ENCODE measurements at places on chromosomes 16 and 17.

DNA sequence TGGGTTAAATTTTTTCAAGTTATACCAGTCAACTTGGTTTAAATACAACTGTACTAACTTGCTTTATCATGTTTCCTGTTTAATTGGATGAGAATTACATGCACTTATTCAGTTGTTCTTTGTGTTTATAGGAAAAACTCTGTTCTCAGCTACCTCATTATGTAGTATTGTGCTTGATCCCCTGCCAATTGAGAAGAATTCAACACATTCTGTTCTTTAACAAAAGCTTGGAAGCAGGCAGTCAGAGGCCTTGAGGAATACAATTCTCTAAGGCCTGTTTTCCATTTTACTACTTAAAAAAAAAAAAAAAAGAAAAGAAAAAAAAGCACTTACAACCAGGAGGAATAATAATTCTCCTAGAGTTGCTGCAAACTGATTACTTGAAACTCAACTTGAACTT, 60.6 kb upstream of the CMIP start:
- peak; percentile 9 for DNase-seq

- DNase-seq = no peak
Observed at GRCh38 chr17:3979290-3979611, 15.0 kb upstream of the ATP2A3 start.

DNA sequence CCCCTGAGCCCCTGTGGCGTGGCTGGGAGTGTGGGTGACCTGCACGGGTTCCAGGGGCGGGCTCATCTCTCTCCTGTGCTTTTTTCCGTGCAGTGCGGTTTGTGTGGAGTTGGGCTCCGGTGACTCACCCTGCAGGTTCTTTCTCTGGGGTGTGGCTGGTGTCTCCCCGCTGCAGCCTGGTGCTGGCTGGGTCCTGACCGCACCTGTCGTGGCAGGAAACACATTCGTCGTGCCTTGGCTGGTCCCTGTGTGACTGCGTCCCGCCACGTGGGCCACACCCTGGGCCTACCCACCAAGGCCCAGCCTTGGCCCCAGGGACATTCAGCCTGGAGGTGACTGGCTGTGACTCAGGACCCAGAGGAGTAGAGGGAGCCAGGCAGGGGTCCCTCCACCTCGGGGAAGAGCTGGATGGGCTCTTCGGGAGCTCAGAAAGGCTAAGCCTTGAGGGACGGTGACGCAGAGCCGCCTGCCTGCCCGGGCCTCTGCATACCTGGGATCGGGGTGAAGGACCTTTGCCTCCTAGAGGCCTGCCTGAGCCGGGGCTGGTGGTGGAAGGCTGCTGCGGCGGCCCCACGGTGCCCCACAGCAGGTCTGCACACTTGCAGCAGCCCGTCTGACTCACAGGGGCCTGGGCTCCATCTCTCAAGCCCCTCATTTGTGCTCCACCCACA, 7.8 kb downstream of the TRAF7 start:
- peak; percentile 55 for DNase-seq

GRCh38 chr17:27294689-27295630, 1.0 kb downstream of the WSB1 start:
- peak; percentile 90 for DNase-seq

DNA sequence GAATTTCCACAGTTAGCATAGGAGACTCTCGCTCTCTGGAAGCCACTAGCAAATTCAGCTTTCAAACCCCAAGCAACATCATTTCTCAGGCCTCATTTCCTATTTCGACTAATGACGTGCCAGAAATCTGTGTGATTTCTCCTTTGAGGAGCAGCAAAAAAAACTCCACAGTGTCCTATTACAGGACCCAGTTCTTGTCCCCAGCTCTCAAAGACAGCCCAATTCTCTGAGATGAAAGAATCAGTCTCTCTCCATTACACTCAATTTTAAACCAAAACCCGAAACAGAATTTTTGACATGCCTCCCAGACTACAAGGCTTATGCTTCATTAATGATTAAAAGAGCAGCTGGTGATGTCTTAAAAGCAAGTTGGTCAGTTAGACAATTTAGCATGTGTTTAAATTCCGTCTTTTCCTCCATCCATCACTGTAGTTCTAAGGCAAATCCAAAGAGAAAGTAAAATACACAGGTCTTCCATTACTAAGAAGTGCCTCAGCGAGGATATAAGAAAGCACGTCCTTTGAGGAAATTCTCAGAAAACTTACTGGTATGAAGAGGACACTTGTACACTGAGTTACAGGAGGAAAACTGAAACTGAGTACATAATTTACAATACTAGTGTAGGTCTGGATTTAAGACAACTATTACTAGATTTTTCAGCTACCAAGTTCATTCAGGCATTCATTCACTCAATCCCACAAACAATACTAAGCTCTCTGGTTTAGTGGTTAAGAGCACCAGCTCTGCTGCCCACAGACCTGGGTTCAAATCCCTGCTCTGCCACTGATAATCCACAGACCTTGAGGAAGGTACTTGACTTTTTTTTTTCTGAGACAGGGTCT, 12.5 kb downstream of the TOM1L2 start:
- peak; percentile 36 for DNase-seq

DNA sequence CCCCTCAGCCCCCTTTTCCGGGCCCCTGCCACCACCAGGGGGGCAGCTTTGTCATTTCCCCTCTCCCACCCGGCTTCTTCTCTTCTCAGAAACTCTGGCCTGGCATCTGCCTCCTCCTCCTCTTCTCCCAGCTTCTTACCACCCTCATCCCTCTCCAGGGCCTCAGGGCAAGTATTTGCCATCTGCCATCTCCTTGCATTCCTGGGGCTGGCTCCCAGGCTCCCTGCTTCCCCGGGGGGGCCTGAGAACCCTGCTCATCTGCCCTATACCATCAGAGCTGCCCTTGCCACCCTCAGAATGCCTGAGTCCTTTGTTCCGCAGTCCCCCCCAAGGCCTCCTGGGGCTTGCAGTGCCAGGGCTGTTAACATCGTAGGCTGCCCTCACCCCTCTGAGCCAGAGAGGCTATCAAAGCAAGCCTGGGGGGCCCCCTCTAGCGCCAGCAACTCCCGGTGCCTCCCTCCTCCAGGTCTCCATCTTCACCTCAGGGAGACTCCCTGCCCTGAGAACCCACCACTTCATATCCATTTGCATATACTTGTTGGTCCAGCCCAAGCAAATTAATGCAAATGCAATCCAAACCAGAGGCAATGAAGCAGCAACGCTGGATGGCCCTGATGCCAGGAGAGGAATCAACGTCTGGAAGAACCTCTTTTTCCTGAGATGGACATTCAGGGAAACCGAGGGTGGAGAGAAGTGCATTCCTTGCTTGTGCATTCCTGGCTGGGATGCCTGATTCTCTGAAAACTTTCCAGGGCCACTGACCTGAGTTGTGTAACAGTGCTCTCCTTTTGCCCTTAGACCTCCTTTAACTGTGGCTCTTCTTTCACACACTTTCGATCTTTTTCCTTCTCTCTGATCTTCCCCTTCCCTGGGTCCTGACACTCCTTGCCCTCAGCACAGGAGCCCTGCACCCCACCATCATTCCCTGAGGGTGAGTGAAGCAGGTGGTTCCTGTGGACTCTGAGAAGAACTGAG, 20.7 kb upstream of the SP2 start:
- DNase-seq = peak; percentile 35

GRCh38 chr16:24848065-24848464, 2.3 kb downstream of the SLC5A11 start:
- peak; percentile 75 for DNase-seq

- DNase-seq = no peak
Observed at GRCh38 chr16:373020-373598, 2.8 kb upstream of the MRPL28 start.

DNA sequence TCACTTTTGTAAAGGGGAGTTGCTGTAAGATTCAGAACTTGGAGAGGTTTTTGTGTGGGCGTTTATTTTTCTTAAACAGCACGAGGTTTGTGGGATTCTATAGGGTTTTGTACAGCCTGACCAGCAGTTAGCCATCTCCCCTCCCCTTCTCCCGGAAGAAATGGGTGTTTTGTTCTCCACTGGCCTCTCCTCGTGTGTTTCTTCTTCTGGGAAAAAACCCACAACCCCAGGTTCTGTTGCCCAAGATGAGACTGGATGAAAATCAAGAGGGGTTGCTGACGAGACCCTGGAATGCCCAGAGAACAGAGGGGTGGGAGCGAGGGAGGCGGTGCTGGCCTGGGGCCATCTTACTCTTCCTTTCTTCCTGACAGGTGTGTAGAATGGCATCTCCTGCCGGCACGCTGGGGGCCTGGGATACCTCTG, 186.1 kb downstream of the MSI2 start:
- peak; percentile 76 for DNase-seq

- DNase-seq = no peak
Observed at GRCh38 chr16:81470796-81471636, 26.4 kb downstream of the CMIP start.

DNA sequence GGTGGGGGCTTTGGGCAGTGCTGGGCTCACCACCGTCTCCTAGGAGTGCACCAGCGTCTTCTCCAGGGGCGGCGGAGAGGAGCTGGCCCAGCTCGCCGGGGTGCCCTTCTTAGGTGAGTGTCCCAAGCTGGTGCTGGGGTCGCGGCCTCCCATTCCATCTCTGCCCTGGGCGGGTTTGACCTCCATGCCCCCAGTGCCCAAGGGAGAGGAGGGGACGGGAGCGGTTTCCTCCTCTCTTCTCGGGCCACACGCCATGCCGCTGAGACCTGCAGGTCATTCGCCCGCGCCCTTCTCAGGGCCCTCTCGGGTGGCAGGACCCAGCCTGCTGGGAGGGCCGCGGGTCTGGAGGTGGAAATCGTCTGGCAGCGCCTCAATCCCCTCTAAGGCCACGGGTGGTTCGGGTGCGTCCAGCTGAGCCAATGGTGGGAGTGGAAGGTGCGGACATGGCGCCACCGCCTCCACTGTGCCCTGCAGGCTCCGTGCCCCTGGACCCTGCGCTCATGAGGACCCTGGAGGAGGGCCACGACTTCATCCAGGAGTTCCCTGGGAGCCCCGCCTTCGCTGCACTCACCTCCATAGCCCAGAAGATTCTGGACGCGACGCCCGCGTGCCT, 5.3 kb downstream of the IGFALS start:
- no peak for DNase-seq

DNA sequence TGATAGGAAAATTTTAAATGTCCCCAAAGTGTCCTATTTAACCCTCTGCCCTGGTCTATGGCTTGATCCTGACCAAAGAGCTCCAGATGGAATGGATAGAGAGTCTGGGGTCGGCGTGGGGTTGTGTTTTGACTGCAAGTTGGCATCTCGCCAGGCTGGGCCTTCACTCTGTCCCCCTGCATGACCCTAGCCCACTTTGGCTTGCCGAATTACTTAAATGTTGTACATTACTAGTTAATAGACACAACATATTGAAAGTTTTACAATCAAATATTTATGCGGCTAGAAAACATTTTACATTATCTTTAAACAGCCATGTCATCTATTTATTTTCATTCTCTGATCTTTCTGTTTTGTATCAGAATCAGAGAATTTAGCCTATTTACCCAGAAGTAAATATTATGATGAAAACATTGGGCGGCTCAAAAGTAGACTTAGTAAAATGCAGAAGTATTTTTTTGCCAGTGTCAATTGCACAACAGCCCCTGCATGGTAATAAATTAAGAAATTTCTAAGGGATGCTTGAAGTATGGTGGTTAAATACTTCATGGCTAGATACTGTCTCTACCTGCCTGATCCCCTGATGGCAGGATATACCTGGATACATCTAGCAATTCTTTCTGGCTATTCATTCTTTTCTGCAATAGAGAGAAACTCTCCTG, 18.8 kb upstream of the MYOCD start:
- no peak for DNase-seq

- DNase-seq = no peak
Observed at GRCh38 chr17:34993031-34993430, 12.7 kb downstream of the LIG3 start.

- no peak for DNase-seq
Observed at GRCh38 chr17:2051061-2051932, 3.6 kb upstream of the HIC1 start.

GRCh38 chr16:69663846-69664245, 62.5 kb downstream of the NQO1 start:
- DNase-seq = no peak

- no peak for DNase-seq
Observed at GRCh38 chr17:12472252-12473173, 193.2 kb upstream of the MYOCD start.

GRCh38 chr16:15464401-15465186, 30.2 kb downstream of the BMERB1 start:
- no peak for DNase-seq

DNA sequence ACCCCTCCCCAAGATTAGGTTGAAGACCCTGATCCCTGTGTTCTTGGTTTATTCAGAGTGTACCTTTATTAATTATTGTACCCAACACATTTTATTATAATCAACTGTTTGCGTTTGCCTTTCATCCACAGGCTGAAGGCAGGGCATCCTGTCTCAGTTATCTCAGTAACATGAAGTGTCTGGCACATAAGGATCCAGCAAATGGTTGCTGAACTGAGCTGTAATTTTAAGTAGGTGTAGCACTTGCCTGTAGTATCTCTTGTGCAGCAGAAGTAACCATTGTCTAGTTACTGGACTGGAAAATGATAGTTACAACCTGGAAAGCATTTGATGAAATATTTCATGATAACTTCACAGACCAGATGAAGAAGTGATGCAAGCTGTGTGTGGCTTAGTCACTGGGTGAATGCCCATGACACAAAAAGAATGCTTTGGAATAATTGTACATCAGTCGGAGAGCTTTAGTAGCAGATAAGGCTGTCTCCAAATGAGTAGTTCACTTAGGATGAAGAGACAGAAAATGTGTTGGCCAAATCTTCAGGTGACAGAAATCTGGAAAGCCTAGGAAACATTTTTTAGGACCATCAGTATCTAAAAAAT, 56.6 kb downstream of the ESRP2 start:
- peak; percentile 67 for DNase-seq

- DNase-seq = no peak
Observed at GRCh38 chr17:19264681-19265080, 27.5 kb downstream of the EPN2 start.

DNA sequence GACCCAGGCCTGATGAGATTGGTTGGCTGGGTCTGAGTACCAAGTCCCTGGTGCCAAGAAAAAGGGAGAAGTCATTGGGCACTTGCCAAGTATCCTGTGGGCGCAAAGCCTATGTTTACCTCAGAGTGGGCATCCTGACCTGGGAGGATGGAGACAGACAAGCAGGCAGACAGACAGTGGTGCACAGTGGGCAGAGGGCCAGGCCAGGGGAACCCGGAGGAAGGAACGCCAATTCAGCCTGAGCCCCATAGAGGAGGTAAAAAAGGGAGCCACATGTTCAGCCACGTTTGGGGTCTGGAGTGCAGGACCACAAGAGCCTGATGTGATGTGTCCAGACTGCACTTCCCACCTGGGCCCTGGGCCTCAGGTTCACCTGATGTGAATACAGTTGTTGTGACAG, 5.4 kb downstream of the PHKG2 start:
- DNase-seq = no peak

GRCh38 chr17:33896263-33896662, 358.8 kb upstream of the CCL2 start:
- no peak for DNase-seq

DNA sequence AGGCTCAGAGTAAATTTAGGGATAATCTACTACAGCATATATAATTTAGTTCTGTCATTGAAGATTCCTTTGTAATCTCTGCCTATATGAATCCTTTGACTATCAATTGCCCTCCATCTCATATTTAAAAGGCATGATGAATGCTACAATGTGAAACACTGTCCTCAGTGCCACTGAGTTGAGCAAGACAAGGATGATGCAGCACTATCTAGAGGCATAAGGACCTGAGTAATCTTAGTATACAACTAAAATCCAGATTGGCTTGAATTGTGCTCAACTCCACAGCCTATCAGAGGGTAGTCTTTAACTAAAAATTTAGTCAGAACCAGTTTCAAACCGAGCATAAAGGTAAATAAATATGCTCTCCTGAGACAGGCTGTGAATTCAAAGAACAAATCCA, 11.6 kb upstream of the STRADA start:
- peak; percentile 34 for DNase-seq

All from amniotic epithelial cell (primary cell).